ENCODE measurements at places on chromosomes 2 and 18. TPM values are rescaled to one million over a fixed set of nuclear protein-coding genes. Genes with fewer than 3 reads are reported as not detected.

Gene HK2
- polyA plus RNA-seq, result 14.4 TPM

Gene KIF5C
- polyA plus RNA-seq, result 0.93 TPM

Gene TRABD2A
- 0.50 TPM for polyA plus RNA-seq

- H3K27me3 ChIP-seq, result no peaks in the 10 kb centered on the region
- H3K36me3 ChIP-seq, result no peaks in the 10 kb centered on the region
- H3K27ac ChIP-seq, result no peak overlapping the region
- DNase-seq, result no peak
- H3K4me1 ChIP-seq, result peaks cover 18% of the 10 kb centered on the region
Observed at GRCh38 chr18:5630900-5631413, 87.2 kb upstream of the EPB41L3 start.

DNA sequence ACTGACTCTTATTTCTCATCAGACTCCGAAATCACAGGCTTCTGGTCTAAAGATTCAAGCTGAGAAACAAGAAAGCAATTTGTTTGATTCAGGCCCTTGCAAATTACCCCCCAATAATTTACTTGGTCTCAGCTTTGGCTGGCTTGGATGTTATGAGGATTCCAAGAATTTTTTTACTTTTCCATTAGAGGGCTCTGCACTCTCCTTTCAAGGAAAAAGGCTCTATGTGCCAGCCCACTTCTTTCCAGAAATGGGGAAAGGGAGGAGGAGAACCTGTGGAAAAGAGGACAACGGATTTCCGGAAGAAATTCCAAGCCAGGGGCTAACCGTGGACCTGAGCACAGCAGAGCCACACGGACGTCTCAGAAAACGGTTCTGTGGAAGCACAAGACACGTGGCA lies 44.4 kb downstream of the BCL11A start:
- no peaks in the 10 kb centered on the region for H3K4me1 ChIP-seq
- H3K36me3 ChIP-seq, result no peaks in the 10 kb centered on the region
- DNase-seq, result no peak
- no peak overlapping the region for H3K27ac ChIP-seq
- no peaks in the 10 kb centered on the region for H3K27me3 ChIP-seq
- no peak overlapping the region for H3K4me3 ChIP-seq

- peaks cover 99% of the 10 kb centered on the region for H3K36me3 ChIP-seq
- H3K27me3 ChIP-seq, result no peaks in the 10 kb centered on the region
- peak overlapping the region; percentile 34 for H3K27ac ChIP-seq
- peak; percentile 30 for DNase-seq
- H3K4me3 ChIP-seq, result no peak overlapping the region
- H3K4me1 ChIP-seq, result peaks cover 6% of the 10 kb centered on the region
Observed at GRCh38 chr2:96601382-96602292, 36.5 kb downstream of the KANSL3 start.

- H3K4me3 ChIP-seq, result no peak overlapping the region
- H3K27me3 ChIP-seq, result no peaks in the 10 kb centered on the region
- H3K36me3 ChIP-seq, result no peaks in the 10 kb centered on the region
- no peaks in the 10 kb centered on the region for H3K4me1 ChIP-seq
Observed at GRCh38 chr2:203873921-203874631, 6.5 kb downstream of the CTLA4 start.

Gene NT5DC4
- polyA plus RNA-seq, result not detected

GRCh38 chr2:45726188-45726587 lies 74.7 kb downstream of the PRKCE start:
- H3K27ac ChIP-seq, result no peak overlapping the region
- H3K4me3 ChIP-seq, result no peak overlapping the region
- no peaks in the 10 kb centered on the region for H3K4me1 ChIP-seq
- no peaks in the 10 kb centered on the region for H3K36me3 ChIP-seq

GRCh38 chr18:2906704-2907549 lies 60.1 kb downstream of the EMILIN2 start:
- peaks cover 29% of the 10 kb centered on the region for H3K36me3 ChIP-seq
- H3K4me3 ChIP-seq, result peak overlapping the region; percentile 64
- H3K4me1 ChIP-seq, result peaks cover 42% of the 10 kb centered on the region
- no peak for DNase-seq

DNA sequence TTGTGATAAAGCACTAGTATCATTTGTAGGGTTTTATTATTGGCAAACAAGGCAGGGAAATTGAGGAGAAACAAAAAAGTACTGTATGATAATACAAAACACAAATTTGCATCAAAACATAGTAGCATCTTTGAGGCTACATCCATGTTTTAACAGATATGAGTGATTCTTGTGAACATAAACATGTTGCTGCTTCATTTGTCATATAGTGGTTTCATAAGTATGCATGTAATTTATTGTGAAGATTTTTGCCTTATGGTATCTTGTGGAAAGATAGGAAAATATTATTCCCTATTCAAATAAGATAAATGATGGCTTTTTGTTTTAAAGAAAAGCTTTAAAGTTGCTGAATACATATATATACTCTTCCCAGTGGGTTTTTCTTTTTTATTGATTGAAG lies 60.3 kb downstream of the VRK2 start:
- no peak overlapping the region for H3K4me3 ChIP-seq
- no peaks in the 10 kb centered on the region for H3K4me1 ChIP-seq
- H3K27me3 ChIP-seq, result no peaks in the 10 kb centered on the region
- no peak for DNase-seq
- H3K36me3 ChIP-seq, result no peaks in the 10 kb centered on the region

Gene REG1B
- polyA plus RNA-seq, result 1.7 TPM

GRCh38 chr2:46547223-46548102 lies 68.1 kb downstream of the TMEM247 start:
- no peak overlapping the region for H3K4me3 ChIP-seq
- no peak for DNase-seq
- H3K27me3 ChIP-seq, result no peaks in the 10 kb centered on the region
- H3K36me3 ChIP-seq, result peaks cover 25% of the 10 kb centered on the region
- peak overlapping the region; percentile 62 for H3K27ac ChIP-seq

GRCh38 chr18:79965119-79965902 lies 868 bp downstream of the HSBP1L1 start:
- DNase-seq, result peak; percentile 60
- H3K4me3 ChIP-seq, result peak overlapping the region; percentile 56
- H3K36me3 ChIP-seq, result peaks cover 25% of the 10 kb centered on the region
- no peaks in the 10 kb centered on the region for H3K27me3 ChIP-seq
- H3K4me1 ChIP-seq, result peaks cover 62% of the 10 kb centered on the region

- H3K27me3 ChIP-seq, result peaks cover 4% of the 10 kb centered on the region
- H3K4me1 ChIP-seq, result peaks cover 4% of the 10 kb centered on the region
- no peak for DNase-seq
- no peak overlapping the region for H3K4me3 ChIP-seq
Observed at GRCh38 chr18:46402396-46402795, 254.6 kb downstream of the LOXHD1 start.

Gene XRCC5
- polyA plus RNA-seq, result 75.1 TPM

- no peak for DNase-seq
- no peak overlapping the region for H3K27ac ChIP-seq
- no peaks in the 10 kb centered on the region for H3K27me3 ChIP-seq
- no peaks in the 10 kb centered on the region for H3K4me1 ChIP-seq
- no peaks in the 10 kb centered on the region for H3K36me3 ChIP-seq
- H3K4me3 ChIP-seq, result no peak overlapping the region
Observed at GRCh38 chr2:40752796-40753195, 300.9 kb upstream of the SLC8A1 start.

GRCh38 chr2:31199206-31199605 lies 18.1 kb downstream of the CAPN14 start:
- no peak overlapping the region for H3K27ac ChIP-seq
- no peaks in the 10 kb centered on the region for H3K27me3 ChIP-seq
- no peaks in the 10 kb centered on the region for H3K36me3 ChIP-seq
- H3K4me1 ChIP-seq, result no peaks in the 10 kb centered on the region

DNA sequence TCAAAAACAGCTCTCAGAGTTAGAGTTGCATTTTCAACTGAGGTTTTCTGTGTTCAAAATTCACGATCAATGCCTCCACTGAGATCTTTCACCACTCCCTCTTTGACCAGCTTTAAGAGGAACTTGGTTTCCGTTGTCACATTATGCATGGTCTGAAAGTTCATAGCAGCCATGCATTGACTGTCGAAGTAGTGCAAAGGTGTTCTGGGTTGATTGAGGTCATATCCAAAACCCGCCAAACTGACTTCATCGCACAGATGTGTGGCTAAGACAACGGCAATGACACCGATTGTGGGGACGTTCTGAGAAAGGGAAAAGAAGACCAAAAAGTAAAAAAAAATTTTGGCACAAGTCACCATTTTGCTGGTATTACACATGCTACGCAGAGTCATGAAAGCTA lies 48.7 kb downstream of the ST3GAL5 start:
- H3K36me3 ChIP-seq, result peaks cover 3% of the 10 kb centered on the region
- H3K4me3 ChIP-seq, result no peak overlapping the region
- H3K27ac ChIP-seq, result no peak overlapping the region
- no peak for DNase-seq

DNA sequence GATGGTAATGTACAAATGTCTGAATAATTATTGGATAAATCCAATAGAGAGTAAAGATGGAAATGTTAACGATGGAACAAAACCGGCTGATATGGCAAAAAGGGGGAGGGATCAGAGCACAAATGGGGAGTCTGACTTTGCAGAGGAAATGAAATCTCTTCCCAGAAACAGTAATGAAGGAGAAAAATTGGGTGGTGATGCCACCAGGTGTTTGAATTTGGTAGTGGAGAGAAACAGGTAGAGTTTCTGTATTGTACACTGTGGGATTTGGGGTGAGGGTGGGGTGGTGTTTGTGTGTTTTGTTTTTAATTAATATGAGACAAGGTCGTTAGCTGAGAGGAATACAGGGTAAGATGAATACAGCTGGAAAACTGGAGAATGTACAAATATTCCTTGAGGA lies 20.4 kb upstream of the XDH start:
- no peaks in the 10 kb centered on the region for H3K4me1 ChIP-seq
- DNase-seq, result no peak
- no peaks in the 10 kb centered on the region for H3K27me3 ChIP-seq
- no peak overlapping the region for H3K27ac ChIP-seq
- no peak overlapping the region for H3K4me3 ChIP-seq

- no peaks in the 10 kb centered on the region for H3K36me3 ChIP-seq
- H3K4me3 ChIP-seq, result no peak overlapping the region
- H3K4me1 ChIP-seq, result peaks cover 18% of the 10 kb centered on the region
- no peaks in the 10 kb centered on the region for H3K27me3 ChIP-seq
- no peak for DNase-seq
- H3K27ac ChIP-seq, result no peak overlapping the region
Observed at GRCh38 chr2:42560899-42561298, 7.5 kb upstream of the MTA3 start.

Gene KLHL14
- polyA plus RNA-seq, result not detected

Gene C2orf66
- polyA plus RNA-seq, result 0.05 TPM

- H3K27me3 ChIP-seq, result no peaks in the 10 kb centered on the region
- no peak overlapping the region for H3K27ac ChIP-seq
- no peaks in the 10 kb centered on the region for H3K36me3 ChIP-seq
- H3K4me1 ChIP-seq, result no peaks in the 10 kb centered on the region
- H3K4me3 ChIP-seq, result no peak overlapping the region
Observed at GRCh38 chr2:232365621-232366321, 12.8 kb upstream of the ALPP start.

GRCh38 chr2:33927756-33928155 lies 328.7 kb upstream of the FAM98A start:
- no peak overlapping the region for H3K27ac ChIP-seq
- no peak overlapping the region for H3K4me3 ChIP-seq
- H3K27me3 ChIP-seq, result no peaks in the 10 kb centered on the region
- DNase-seq, result no peak
- H3K4me1 ChIP-seq, result no peaks in the 10 kb centered on the region

Gene STK16
- 38.8 TPM for polyA plus RNA-seq

GRCh38 chr2:105732101-105732500 lies 12.6 kb upstream of the NCK2 start:
- no peak for DNase-seq
- H3K4me1 ChIP-seq, result no peaks in the 10 kb centered on the region

Gene ITGB6
- polyA plus RNA-seq, result 10.3 TPM

DNA sequence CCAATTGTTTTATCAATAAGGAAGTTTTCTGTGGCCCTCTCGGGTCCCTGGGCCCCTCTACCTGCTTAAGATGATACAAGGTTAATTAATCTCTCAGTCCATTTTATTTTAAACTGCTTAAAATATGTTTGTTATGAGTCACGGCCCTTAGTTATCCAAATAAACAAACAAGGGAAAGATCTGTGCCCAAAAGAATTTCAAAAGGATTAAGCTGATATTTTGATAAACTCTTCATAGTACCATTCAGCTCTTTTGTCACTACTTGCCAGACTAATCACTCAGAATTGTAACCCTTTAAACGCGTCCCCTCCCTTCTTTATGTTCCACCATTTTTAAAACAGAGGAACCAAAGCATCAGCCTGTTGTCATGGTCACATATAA lies 144.7 kb upstream of the STK17B start:
- no peaks in the 10 kb centered on the region for H3K36me3 ChIP-seq
- no peaks in the 10 kb centered on the region for H3K27me3 ChIP-seq
- no peak overlapping the region for H3K27ac ChIP-seq
- H3K4me1 ChIP-seq, result no peaks in the 10 kb centered on the region
- no peak overlapping the region for H3K4me3 ChIP-seq

Gene OSBPL6
- 0.31 TPM for polyA plus RNA-seq

GRCh38 chr2:104462731-104463130 lies 391.2 kb upstream of the POU3F3 start:
- no peak overlapping the region for H3K4me3 ChIP-seq
- H3K36me3 ChIP-seq, result no peaks in the 10 kb centered on the region
- no peak for DNase-seq

GRCh38 chr2:128996078-128996477 lies 677.4 kb upstream of the HS6ST1 start:
- H3K36me3 ChIP-seq, result no peaks in the 10 kb centered on the region
- H3K4me3 ChIP-seq, result no peak overlapping the region
- H3K27me3 ChIP-seq, result no peaks in the 10 kb centered on the region
- no peak overlapping the region for H3K27ac ChIP-seq
- DNase-seq, result no peak
- H3K4me1 ChIP-seq, result no peaks in the 10 kb centered on the region

- DNase-seq, result no peak
- H3K4me3 ChIP-seq, result no peak overlapping the region
- H3K36me3 ChIP-seq, result no peaks in the 10 kb centered on the region
- no peaks in the 10 kb centered on the region for H3K4me1 ChIP-seq
- H3K27ac ChIP-seq, result no peak overlapping the region
- no peaks in the 10 kb centered on the region for H3K27me3 ChIP-seq
Observed at GRCh38 chr2:105974812-105975211, 219.3 kb downstream of the UXS1 start.

- peaks cover 19% of the 10 kb centered on the region for H3K4me1 ChIP-seq
- H3K36me3 ChIP-seq, result no peaks in the 10 kb centered on the region
- no peak overlapping the region for H3K27ac ChIP-seq
- DNase-seq, result no peak
Observed at GRCh38 chr18:11754979-11755378, 65.9 kb downstream of the GNAL start.

Gene NFATC1
- 8.2 TPM for polyA plus RNA-seq
